Thoracic aorta (tissue), 2 donors: ENCODE measurements at places on chromosomes 12 and 14. TPM values are rescaled to one million over a fixed set of nuclear protein-coding genes. Genes with fewer than 3 reads are reported as not detected.

- H3K27me3 ChIP-seq = no peaks in the 10 kb centered on the region
- no peak overlapping the region for H3K4me3 ChIP-seq
- no peaks in the 10 kb centered on the region for H3K36me3 ChIP-seq
- H3K27ac ChIP-seq = no peak overlapping the region
- DNase-seq = no peak
These were observed 86.7 kb upstream of the PWP1 start for GRCh38 chr12:107598906-107599305.

DNA sequence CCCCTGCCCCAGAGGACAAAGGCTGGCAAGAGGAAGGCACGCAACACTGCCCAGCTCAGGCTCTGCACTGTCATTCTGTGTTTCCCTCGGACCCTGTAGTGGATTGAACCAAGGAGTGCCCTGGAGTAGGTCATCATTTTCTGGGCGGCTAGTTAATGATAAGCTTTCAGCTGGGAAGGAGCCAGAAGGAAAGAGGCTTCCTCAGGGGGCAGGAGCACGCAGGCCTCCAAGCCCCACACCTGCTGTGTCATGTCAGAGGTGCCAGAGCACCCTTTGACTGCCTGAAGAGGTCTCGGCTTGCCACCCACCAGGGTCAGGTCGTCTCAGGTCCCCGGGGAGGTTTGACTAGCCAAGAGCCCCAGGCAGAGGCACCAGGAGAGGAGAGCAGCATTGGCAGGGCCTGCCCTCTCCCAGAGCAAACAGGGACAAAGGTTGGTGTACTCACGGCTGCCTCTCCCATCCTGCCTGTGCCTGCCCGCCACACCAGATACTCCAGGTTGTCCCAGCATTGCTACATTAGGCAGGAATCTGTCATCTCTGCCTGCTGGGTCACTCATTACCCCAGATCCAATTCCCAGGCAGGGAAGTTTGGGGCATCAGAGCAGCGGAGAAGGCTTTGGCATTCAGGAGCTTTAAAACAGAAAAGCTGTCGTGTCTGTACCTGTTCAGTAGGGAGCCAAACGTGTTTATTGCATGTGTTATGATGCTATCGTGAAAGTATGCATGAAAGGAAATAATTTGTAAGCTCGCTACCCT is 33.5 kb upstream of the ATP2A2 start:
- no peaks in the 10 kb centered on the region for H3K27me3 ChIP-seq
- no peaks in the 10 kb centered on the region for H3K36me3 ChIP-seq
- H3K4me1 ChIP-seq = peaks cover 17% of the 10 kb centered on the region
- peak overlapping the region; percentile 79 for H3K27ac ChIP-seq
- no peak for DNase-seq

DNA sequence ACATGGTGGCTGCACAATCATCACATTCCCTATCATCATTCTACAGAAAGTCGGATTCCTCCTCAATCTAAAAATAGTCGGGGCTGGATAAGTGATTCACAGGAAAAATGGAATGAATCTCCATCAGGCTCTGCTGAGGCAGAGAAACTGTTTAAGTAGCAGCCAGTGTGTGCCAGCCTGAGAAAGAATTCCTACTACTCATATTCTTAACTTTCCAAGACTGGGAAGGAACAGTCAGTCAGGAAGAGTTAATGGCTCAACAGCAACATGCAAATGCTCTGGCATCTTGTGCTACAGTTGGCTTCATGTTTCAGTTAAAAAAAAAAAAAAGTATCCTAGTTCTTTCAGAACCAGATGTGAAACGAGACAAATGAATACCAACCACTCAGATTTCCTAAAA is 187.0 kb downstream of the GRIP1 start:
- no peak overlapping the region for H3K4me3 ChIP-seq
- no peaks in the 10 kb centered on the region for H3K36me3 ChIP-seq
- no peak overlapping the region for H3K27ac ChIP-seq
- no peaks in the 10 kb centered on the region for H3K4me1 ChIP-seq
- no peak for DNase-seq
- no peaks in the 10 kb centered on the region for H3K27me3 ChIP-seq

DNA sequence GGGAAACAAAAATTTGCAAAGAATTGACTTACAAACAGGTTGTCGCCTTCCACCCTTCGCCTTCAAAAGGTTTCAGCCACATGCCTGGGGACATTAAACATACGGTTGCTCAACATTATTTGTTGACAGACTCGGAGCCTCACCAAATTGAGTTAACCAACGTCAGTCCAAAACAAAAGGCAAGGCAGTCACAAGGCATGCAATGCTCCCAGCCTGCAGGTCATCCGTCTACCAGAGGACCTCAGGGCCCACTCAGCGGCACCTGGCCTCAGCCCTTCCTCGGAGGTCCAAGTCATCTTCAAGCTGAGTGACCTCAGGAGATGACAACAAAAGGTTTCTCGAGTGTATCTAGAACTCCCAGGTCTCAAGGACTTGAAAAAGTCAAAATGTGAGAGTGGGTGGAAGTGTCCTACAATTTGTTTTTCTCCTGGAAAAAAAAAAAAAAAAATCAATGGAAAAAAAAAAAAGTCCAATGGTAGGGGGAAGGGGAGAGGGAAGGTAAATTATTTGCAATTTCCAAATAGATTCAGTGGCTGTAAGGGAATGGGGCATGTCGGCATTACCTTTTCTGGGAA is 64.3 kb downstream of the KDM2B start:
- no peak for DNase-seq
- peaks cover 6% of the 10 kb centered on the region for H3K36me3 ChIP-seq
- no peaks in the 10 kb centered on the region for H3K27me3 ChIP-seq

PLD4 gene
- 0.35 TPM for total RNA-seq

RALGAPA1 gene
- 88.0 TPM for total RNA-seq

- no peak overlapping the region for H3K4me3 ChIP-seq
- no peaks in the 10 kb centered on the region for H3K4me1 ChIP-seq
- H3K27ac ChIP-seq = no peak overlapping the region
- no peak for DNase-seq
- H3K27me3 ChIP-seq = no peaks in the 10 kb centered on the region
These were observed 222.6 kb downstream of the NUAK1 start for GRCh38 chr12:105915997-105916759.

GRCh38 chr12:82682851-82683261 is 3.9 kb upstream of the TMTC2 start:
- no peaks in the 10 kb centered on the region for H3K27me3 ChIP-seq
- no peak overlapping the region for H3K27ac ChIP-seq
- H3K36me3 ChIP-seq = no peaks in the 10 kb centered on the region
- no peak overlapping the region for H3K4me3 ChIP-seq
- DNase-seq = no peak

DEPDC4 gene
- not detected for total RNA-seq

SRGAP1 gene
- total RNA-seq = 24.1 TPM
